Stimulated activated CD4-positive, alpha-beta T cell treated with anti-CD3 and anti-CD28 coated beads, Interleukin-12 subunit alpha, Interleukin-12 subunit beta, amount 100 ng/mL, for 48 hours (primary cell): ENCODE measurements at places on chromosomes 6 and 20.

GRCh38 chr20:38242848-38243708 is 17.5 kb downstream of the KIAA1755 start:
- DNase-seq, result peak; percentile 17

- no peak for DNase-seq
Observed at GRCh38 chr20:15547119-15547518, 1026.1 kb downstream of the KIF16B start.

- DNase-seq, result no peak
Observed at GRCh38 chr20:57051096-57051495, 215.3 kb downstream of the BMP7 start.

DNA sequence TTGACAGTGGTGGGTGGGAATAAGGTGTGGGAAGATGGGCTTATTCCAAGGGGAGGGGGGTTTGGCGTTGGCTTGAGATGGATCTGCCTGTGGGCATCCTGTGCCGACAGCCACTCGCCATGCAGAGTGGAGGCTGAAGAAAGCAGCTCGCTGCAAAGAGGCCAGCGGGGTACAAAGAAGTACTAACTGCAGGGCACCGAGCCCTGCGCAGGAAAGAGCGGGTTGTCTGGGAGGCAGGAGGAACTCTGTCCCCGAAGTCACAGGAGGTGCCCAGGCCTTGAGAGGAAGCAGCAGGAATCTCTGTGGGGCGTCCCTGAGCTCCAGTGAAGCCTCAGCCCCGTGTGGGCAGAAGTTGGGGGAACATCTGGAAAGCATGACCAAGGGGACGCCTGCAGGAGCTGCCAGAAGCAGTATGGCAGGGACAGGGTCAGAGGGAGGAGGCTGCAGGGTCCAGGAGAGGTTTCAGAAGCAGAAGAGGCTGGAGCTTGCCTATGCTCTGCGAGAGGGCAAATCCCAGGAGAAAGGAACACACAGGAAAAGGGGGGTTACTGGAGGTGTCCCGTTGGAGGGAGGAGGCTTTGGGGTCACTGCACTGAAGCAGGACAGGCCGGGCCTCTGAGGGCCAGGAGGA is 77.2 kb downstream of the THBS2 start:
- no peak for DNase-seq

DNA sequence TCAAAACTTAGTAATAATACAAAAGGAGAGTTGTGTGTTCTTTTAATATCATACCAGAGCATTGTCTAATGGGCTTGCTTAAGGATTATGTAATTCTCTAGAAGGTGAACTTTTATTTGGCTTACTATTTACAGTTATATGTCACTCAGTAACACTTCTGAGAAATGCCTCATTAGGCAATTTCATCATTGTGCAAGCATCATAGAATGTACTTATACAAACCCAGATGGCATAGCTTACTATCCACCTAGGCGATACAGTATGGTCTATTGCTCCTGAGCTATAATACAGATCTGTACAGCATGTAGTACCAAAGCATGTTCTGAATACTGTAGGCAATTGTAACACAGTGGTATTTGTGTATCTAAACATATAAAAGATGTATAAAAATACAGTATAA is 340.1 kb downstream of the PHF3 start:
- no peak for DNase-seq

DNA sequence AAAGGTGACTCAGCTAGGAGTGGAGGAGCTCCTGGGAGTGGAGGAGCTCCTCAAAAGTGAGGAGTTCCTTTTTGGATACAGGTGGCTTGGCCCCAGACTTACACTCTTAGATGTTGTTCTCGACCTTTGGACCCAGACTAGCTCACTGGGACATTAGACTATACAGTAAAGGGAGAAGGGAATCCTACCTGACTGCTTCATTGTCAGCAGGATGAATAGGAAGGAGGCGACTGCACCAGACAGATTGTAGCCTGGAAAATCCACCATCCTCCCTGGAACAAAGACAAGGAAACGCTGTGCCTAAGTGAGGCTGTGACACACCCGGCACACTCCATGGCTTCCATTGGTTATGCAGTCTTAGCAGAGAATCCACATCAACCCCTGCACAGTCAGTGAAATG is at the start of gene BTNL2:
Gene BTNL2, minus strand, starts transcription at position 325 of the 400 bp plus-strand sequence. Its CDS starts 58 bp downstream, at position 267.
- DNase-seq, result no peak

DNA sequence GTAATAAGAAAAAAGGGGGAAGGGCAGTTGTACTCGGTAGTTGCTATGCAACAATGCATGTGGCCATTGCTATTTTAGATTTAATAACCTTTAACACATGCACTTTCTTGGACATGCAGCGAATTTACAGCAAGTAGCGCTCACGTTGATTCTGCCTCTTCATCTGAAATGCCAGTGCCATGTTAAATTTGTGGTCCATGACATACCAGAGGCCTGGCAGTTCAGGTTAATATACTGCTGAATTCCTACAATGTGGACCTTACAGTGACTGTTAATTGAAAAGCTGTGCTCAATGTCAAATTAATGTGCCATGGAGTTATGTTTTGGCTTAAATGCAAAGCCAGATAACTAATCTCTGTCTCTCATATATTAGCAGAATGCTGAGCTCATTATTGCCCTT is 699.7 kb downstream of the DOK5 start:
- no peak for DNase-seq

DNA sequence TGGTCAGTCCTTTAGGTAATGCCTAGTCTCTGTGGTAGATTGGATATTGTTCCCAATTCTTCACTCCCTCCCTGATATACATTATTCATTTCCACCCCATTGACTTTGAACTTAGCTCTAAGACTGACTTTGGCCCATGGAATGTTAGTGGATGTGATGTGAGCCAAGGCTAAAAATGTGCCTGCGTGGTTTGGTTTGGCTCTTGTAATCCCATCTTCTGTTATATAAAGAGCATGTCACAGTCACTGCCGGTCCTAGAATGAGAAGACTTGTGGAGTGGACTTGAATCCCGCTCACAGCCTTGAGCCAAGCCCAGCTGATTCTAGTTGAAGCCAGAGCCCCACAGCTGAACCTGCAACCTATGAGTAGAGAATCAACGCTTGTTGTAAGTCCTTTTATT is 23.6 kb upstream of the DNAAF9 start:
- no peak for DNase-seq

DNA sequence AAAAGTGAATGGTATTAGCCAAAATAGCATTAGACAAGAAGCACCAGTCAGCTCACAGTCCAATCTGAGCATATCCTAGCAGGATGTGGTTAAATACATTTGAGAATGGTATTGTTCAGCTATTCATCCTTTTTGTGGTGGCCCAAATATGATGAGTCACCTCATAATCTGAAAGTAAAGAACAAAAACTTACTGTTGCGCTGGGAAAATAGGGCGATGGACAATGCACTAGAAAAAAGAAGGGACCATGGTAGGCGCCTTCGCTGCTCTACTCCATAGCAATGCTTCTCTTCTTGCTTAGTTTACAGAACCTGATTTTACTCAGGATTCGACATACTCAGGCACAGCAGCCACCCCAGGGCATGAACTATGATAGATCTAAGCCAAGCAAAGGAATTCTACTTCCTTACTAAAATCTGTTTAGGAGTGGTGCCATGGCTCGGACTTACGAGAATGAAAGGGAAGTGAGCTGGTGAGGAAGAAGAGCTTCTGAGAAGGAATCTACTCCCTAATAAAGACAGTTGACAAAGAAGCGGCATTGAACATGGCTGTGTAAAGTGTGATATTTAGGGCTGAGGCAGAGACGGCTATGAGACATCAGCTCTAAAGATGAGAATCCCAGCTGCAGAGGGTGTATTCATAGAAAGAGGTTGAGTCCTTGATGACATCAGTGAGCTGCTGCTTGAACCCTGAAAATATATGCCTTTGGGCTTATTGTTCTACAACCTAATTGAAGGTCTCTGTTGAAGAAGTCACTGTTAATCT is 16.6 kb upstream of the FBXO9 start:
- DNase-seq, result no peak

GRCh38 chr6:3277851-3278416 is 19.2 kb downstream of the PSMG4 start:
- no peak for DNase-seq
